ENCODE measurements at places on chromosomes 2 and 18.

GRCh38 chr2:55807900-55808299 is 114.3 kb upstream of the PNPT1 start:
- no peak for DNase-seq

GRCh38 chr18:12628706-12629702 is 28.9 kb downstream of the SPIRE1 start:
- DNase-seq: no peak

DNA sequence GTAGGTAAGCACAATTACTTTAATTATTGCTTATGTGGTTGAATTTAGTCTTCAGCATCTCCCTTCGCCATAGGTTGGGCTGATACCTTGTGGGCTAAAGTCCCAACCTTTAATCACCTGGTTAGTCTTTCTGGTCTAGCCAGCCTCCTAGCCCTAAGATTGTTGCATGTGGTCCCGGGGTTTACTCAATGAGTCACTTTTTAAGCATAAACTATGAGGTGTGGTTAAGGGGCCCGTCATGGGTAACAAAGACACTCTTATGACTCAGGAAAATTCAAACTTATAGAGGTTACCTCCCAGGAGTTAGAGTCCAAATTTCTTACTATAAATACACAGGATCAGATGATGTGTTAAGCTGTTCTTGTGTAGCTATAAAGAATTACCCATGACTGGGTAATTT is 841.6 kb downstream of the TRIB2 start:
- DNase-seq: no peak

GRCh38 chr2:172613615-172614231 is 57.8 kb downstream of the PDK1 start:
- no peak for DNase-seq

GRCh38 chr2:164621764-164622105 is 453 bp upstream of the GRB14 start:
- no peak for DNase-seq

DNA sequence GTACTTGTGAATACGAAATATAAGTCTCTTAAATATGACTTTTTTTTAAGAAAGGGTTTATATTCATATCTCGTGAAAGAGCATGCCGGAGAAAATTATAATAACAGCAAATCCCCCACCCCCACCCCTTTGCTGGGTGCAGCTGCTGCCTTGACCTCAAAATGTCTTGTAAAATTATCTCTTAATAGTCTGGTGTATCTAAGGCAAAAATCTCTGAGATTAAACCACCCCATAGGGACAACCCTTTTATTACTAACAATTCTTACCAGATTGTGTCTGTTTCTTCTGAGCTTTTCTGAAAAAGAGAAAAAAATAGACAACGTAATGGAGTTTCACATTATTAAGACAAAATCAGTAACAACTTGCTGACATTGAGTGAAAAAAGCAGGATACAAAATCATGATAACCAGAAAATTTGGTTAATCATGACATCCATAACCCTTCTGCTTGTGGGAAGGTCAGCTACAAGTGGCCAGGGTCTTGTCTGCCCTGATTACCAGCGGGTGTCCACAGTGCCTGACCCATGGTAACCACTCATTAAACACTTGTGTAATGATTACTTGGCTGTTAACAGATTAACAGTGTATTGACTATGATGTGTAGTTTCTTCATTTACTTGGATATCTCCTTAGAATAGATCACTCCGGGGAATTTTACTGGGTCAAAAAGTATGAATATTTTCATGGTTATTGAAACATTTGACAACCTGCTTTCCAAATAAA is 1.5 kb downstream of the STRADB start:
- no peak for DNase-seq

- peak; percentile 40 for DNase-seq
Observed at GRCh38 chr2:239146011-239146641, 254.7 kb downstream of the HDAC4 start.

DNA sequence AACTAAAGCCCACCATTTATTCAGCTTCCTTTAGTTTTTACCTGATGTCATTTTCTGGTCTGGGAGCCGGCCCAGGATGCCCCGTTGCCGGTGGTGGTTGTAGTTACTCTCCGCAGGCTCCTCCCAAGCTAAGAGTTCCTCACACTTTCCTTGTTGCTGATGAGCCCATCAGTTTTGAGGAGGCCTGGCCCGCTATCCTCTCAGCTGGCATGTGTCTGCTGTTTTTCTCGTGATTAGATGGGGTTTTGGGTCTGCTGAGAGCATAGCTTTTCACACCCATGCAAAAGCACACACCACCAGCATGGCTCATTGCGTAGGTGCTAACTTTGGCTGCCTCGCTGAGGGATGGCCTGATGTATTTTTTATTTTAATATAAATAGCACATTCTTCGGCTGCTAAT is 72.1 kb downstream of the PSMG2 start:
- DNase-seq: no peak

- DNase-seq: no peak
Observed at GRCh38 chr2:6352247-6352646, 513.5 kb downstream of the CMPK2 start.

GRCh38 chr2:109647636-109648035 is 33.5 kb downstream of the SOWAHC start:
- peak; percentile 23 for DNase-seq

- DNase-seq: no peak
Observed at GRCh38 chr2:60535685-60536312, 17.7 kb downstream of the BCL11A start.

GRCh38 chr2:203155406-203155805 is 83.4 kb upstream of the CYP20A1 start:
- no peak for DNase-seq

DNA sequence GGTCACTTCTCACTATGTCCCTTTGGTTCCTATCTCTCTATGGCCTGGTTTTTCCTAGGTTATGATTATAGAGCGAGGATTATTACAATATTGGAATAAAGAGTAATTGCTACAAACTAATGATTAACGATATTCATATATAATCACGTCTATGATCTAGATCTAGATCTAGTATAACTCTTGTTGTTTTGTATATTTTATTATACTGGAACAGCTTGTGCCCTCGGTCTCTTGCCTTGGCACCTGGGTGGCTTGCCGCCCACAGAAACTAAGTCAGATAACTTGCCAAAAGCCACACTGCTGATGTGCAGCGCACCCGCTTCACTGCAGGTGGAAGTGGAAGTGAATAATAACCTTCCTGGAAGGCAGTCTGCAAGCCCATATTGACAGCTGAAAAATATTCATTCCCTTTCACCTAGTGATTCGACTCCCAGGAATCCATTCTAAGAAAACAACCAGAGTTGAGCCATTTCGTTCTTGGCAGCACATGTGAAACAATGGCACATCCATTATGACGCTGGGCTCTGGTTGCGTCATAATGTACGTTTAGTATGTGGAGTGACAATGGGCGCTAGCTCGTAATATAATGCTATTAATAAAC is 725 bp upstream of the ANKRD53 start:
- DNase-seq: no peak

- no peak for DNase-seq
Observed at GRCh38 chr2:160473468-160474318, 19.9 kb downstream of the RBMS1 start.

DNA sequence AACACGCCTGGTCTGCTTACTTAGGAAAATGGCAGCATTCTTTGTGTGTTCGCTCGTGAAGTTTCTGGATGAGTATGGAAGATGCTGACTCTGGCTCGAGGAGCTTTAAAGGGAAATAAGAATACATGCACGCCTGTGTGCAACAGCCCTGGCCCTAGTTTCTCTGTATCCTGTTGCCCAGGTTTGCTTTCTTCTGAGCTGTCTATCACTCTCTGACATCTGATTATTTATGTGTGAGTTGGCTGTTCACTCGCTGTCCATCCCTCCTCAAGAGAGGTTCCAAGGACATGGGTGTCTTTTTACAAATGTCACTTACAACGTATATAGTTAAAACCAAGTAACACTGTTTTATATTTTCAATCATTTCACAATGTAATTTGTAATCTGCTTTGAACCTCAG is 16.0 kb downstream of the SLC9A2 start:
- no peak for DNase-seq
